ENCODE measurements at places on chromosomes 1 and 21. TPM values are rescaled to one million over a fixed set of nuclear protein-coding genes. Genes with fewer than 3 reads are reported as not detected.

DNA sequence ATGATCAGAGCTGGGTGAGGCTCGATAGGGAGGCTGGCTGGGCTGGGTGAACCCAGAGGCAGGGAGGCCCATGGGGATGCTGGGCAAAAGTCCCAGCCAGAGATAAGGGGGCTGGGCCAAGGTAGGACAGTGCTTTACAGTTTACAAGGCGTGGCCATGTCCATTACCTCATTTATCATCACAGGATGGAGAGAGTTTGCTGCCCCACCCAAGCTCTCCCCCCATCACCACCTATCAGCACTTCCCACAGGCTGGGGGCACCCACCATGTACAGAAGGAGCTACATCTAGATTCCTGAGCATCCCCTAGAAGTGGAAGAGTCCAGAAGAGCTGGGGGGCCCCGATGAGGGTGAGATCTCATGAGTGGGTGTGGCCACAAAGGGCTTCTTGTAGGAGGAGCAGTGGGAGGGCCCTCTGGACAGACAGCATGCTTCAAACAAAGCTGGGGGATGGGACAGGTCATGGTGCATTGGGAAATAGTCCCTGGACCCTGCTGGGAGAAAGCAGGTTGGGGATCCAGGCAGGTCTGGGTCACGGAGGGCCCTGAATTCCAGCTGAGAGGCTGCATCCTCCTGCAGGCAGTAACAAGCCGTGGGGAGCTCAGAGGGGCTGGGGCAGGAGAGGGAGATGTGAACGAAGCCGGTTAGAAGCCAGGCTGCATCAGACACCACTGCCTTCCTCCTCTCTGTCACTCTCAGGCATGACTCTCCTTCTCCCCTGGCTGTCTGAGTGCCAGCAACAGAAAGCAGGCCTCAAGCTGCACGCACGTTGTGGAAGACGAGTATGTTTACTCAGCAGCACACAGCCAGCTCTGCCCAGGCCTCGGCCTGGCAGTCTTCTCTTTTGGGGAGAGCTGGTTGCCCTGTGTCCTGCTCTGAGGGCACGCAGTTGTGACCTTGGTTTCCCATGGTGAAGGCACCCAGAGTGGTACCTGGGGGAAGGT lies 202.3 kb downstream of the HIVEP3 start:
- DNase-seq = no peak

GRCh38 chr1:205626216-205626615 lies 5.6 kb downstream of the ELK4 start:
- no peak for DNase-seq

DNA sequence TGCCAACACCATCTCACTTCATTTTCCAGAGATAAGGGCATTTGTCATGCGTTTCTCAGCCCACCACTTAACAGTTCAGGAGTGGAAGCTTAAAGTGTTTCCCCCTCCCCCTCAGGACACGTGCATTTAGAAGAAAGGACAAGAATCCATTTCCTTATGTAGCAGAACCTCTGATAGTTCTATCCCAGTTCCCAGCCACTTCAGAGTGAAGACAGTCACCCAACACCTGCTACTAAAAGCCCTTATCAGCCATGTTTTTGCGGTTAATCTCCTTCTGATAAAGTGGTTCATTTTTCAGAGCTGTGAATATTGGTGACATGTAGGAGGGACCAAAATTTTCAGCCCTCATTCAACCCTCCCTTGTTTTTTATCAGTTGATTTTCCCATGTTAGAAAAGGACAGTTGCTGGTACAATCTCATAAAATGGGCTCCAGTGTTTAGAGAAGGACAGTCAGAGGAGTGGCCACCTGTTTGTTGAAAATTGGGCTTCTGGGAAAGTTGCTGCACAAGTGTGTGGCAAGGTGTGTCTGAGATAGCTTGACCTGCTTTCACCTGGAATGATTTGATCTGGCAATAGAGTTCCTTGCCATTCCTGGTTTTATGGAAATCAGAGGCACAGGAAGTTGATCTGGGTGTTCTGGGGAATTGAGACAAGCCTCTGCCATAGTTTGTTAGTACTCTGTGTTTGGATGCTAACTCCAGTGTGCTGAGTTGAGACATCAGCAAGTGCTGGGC lies 114.0 kb downstream of the PPP1R12B start:
- no peak for DNase-seq

ANKRD65 gene
- 2.0 TPM for total RNA-seq
